Iris pigment epithelial cell (primary cell): ENCODE measurements at places on chromosomes 1 and 21.

DNA sequence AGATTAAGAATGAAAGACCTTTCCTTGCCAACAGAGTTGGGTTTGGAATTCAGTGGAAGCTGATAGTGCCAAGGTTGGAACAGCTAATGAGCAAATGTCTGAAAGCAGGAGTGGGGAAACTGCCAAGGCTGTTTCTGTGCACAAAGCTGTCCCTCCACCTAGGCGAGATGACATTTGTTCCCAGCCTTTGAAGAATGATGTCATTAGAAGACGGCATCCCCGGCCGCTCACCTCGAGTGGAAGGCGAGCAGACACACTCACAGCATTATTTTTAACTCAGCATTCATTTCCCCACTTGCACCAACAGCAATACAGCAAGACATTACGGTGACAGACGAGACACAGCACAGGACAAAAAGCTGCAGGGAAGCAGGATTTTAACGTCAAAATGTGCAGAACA, 463.9 kb downstream of the PCP4 start:
- DNase-seq, result no peak

DNA sequence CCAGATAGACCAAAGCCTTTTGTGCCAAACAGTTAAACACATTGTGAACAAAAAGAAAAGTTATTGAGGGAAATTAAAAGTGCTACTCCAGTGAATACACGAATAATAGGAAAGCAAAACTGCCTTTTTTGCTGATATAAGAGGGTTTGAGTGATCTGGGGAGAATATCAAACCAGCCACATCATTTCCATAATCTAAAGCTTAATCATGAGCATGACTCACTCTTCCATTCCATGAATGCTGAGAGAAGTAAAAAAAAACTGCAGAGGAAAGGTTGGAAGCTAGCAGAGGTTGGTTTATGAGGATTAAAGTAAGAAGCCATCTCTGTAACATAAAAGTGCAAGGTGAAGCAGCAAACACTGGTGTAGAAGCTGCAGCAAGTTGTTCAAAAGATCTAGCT, 350.6 kb upstream of the NCAM2 start:
- DNase-seq, result peak; percentile 4

DNA sequence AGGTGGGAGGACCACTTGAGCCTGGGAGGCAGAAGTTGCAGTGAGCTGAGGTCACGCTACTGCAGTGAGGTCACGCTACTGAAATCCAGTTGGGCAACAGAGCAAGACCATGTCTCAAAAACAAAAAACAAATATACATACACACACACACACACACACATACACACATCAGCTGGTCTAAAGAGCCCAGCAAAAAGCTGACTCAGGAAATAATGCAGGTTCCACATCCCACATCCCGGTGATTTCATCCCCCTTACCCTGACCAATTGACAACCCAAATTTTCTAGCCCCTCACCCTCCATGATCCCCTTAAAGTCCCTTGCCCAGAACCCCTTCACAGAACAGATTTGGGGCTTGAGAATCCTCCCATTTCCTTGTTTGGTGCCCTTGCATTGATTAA, 11.9 kb upstream of the CFHR4 start:
- DNase-seq, result no peak

DNA sequence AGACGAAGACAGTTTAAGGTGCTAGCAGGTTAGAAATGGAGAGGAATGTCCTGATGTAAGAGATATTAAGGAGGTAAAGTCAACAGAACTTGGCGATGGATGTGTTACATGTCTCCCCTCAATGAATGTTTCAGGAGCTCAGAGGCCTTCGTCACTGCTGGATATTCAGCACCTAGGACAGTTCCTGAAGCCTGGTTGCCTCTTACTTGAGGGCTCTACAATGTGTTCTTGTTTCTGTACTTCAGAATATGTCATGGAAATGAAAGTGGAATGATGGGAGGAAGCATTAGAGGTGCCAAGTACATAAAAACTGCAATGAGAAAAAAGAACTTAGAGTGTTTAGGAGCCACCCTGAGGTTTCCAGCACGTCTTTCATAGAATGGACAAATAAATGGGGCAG, 17.7 kb downstream of the TNR start:
- DNase-seq, result peak; percentile 22

DNA sequence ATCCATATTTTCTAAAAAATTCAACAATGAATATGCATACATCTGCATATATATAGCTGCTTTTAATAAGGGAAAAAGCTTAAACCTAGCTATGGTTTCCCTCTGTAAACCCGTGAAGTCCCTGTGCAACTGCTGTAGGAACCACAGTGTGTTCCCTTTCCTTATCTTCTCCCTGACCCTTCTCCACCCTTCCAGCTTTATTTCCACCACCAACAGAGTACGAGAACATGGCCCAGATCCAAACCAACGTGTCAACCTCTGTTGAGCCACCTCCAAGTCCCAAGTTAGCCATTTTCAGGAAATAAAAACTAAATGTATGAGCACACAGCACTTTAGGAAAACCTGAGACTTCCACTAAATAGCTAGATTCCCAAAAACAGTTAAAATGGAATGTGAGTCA, 20.3 kb downstream of the SUSD4 start:
- no peak for DNase-seq

DNA sequence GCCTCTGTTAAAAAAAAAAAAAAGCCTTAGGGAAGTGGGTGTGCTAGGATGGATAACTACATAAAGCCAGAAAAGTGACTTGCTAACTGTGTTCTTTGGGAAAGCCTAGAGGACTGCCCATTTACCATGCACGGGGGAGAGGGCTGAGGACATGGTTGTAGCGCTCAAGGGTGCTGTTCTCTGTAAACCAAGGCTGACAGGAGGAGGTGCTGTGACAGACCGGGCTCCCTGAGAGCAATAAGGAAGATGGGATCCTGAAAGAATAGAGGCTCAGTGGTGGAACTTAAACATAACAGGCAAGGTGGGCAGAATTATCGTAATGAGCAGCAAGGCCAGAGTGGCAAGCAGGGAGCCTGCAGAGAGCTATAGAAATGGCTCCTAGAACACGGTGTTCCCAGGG, 98.5 kb upstream of the DISP3 start:
- no peak for DNase-seq

GRCh38 chr1:211411639-211412038, 80.3 kb downstream of the RD3 start:
- DNase-seq, result no peak

GRCh38 chr1:218353656-218354055, 8.5 kb downstream of the TGFB2 start:
- DNase-seq, result no peak

- no peak for DNase-seq
These were observed 67.5 kb upstream of the ACOT11 start for GRCh38 chr1:54480525-54480848.

GRCh38 chr1:53337499-53337898, 9.6 kb upstream of the LRP8 start:
- no peak for DNase-seq

GRCh38 chr1:6292102-6292501, 31.2 kb upstream of the GPR153 start:
- no peak for DNase-seq

- DNase-seq, result no peak
These were observed 2.5 kb downstream of the S100A11 start for GRCh38 chr1:152034324-152034653.

DNA sequence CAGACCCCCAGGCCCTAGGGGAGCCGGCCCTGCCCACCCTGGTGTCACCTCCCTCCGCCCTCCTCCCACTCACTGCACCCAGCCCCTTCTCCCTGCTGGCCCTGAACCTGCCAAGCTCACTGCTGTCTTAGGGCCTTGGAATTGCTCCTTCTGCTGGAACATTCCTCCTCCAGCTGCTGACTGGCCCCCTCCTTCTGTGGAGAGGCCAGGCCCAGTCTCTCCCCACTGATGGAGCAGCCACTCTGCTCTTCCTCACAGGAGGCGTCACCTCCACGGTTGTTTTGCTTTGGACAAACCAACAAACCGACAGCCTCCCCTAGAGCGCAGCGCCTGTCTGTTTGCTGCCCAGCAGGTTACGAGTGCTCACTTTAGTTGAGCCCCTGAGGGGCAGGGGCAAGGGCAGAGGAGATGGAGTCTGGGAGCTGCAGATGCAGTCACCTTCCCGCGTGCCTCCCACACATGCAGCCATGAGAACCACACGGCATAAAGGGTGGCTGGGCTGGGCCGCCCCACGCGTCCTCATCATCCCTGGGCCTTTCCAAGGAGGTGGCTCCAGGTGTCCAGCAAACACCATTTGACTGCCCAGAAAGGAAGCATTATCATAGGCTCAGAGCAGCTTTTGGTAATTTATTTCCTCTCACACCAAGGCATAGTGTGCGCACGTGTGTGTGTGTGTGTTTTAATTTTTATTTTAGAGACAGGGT, 9.4 kb downstream of the OXCT2 start:
- DNase-seq, result no peak

DNA sequence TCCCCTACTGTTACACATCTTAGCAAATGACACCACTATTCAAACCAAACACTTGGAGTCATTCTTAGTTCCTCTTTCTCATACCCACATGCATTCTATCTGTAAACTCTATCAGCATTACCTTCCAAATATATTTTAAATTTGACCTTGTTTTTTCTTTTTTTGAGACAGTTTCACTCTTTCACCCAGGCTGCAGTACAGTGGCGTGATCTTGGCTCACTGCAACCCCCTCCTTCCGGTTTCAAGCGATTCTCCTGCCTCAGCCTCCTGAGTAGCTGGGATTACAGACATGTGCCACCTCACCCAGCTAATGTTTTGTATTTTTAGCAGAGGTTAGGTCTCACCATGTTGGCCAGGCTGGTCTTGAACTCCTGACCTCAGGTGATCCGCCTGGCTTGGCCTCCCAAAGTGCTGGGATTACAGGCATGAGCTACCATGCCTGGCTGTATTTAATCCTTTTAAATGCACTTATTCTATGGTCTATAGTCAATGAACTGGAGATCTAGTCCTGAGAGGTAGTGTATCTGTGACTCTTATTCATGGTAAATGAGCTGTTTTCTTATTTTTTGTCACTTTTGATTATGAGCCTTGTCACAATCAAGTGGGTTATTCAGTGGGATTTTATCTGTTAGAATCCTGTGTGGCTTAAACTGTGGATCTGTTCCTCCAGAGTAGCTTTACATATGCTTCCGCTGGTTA, 73.1 kb downstream of the GATAD2B start:
- no peak for DNase-seq

GRCh38 chr1:20640183-20640597, 6.9 kb downstream of the PINK1 start:
- peak; percentile 56 for DNase-seq

- no peak for DNase-seq
These were observed 70.0 kb upstream of the NBPF3 start for GRCh38 chr1:21369905-21370304.

GRCh38 chr1:40853113-40853884, 8.9 kb downstream of the CITED4 start:
- DNase-seq, result no peak

DNA sequence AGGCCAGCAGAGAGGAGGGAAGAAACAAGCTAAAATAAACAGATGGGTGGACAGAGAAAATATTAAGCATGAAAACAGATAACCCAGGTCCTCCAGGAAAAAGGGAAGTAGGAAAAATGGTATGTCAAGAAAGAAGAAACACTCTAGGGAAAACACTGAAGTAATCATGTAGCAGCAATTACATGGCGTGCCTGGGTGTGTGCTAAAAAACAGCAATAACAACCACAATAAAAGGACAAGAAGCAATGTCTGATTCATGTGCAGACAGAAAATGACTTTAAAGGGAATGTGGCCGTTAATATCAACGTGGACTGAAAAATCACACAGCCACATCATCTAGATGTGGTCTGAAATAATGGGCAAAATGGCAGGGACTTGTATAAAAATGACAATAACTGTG, 369.7 kb downstream of the PTBP2 start:
- no peak for DNase-seq

DNA sequence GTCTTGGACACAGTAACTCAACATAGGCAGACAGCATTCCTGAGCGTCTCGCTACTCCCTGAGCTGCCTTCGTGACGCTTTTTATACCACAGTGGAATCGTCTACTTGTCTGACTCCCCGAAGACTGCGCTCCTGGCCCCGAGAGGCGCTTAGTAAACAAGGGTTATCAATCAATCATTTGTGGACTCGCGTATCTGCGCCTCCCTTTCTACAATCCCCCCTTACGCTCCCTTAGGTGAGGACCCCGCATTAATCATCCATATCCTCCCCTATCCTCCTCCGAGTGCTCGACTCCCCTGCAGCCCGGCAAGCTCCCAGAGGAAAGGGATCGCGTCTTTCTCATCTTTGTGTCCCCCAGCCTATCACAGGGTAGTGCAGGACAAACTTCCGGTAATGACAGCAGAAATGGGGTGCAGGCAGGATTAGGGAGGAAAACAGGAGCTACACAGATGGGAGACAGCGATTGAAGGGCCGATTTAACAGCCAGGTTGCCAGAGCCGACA, 522 bp downstream of the TMEM59 start:
- DNase-seq, result peak; percentile 79

DNA sequence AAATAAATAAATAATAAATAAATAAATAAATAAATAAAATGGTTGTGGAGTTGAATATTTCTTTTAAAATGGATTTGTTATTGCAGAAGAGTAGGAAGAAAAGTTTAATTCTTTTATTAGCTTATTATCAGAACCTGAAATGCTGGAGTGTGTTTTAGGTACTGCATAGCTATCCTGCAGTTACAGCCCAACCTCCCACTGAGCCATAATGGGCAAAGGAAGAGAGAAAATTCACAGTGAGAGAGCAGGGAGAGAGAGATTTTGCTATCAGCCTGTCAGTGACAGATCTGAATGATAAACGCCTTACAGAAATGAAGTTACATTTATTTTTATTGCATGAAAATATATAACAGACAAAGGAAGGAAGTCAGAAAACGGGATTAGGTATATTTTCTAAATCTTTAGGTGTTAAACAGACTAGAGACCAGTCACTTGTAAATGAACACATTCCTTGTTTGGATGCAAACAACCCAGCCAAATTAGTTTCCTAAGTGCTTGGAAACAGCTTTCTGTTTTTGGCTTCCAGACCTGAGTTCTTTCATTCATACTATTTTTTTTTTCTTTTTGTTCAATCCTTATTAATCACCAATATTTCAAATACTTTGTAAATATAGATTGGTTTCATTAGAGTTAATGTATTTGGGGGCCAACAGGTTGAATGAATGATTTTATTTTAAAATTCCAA, 425.3 kb downstream of the USP25 start:
- DNase-seq, result no peak

DNA sequence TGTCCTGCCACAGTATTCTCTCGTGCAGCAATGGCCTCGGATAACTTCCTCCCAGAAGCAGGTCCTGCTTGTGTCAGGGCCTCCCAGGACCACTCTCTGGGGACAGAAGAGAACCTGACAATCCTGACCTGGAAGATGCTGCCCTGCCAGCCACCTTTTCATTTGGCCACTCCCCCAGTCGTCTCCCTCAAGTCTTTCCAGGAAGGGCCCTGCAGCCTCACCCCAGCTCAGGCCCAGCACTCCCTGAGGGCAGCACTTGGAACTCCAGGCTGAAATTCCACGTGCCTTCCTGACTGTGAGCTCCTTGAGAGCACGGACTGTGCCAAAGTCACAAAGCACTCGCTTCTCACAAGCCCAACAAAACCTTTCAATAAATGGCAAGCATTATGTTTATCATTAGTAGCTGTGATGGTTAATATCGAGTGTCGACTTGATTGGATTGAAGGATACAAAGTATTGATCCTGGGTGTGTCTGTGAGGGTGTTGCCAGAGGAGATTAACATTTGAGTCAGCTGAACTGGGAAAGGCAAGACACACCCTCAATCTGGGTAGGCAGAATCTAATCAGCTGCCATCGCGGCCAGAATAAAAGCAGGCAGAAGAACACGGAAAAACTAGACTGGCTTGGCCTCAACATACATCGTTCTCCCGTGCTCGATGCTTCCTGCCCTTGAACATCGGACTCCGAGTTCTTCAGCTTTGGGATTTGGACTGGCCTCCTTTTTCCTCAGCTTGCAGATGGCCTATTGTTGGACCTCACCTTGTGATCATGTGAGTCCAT, 2.3 kb upstream of the CLEC20A start:
- DNase-seq, result no peak
